ENCODE measurements at places on chromosomes 12 and 14.
A peak's percentile ranks its signal among the peaks of the same experiment; 100 is the strongest.

GRCh38 chr14:72420749-72421474, 473.0 kb downstream of the DPF3 start:
- DNase-seq, result peak; percentile 77

DNA sequence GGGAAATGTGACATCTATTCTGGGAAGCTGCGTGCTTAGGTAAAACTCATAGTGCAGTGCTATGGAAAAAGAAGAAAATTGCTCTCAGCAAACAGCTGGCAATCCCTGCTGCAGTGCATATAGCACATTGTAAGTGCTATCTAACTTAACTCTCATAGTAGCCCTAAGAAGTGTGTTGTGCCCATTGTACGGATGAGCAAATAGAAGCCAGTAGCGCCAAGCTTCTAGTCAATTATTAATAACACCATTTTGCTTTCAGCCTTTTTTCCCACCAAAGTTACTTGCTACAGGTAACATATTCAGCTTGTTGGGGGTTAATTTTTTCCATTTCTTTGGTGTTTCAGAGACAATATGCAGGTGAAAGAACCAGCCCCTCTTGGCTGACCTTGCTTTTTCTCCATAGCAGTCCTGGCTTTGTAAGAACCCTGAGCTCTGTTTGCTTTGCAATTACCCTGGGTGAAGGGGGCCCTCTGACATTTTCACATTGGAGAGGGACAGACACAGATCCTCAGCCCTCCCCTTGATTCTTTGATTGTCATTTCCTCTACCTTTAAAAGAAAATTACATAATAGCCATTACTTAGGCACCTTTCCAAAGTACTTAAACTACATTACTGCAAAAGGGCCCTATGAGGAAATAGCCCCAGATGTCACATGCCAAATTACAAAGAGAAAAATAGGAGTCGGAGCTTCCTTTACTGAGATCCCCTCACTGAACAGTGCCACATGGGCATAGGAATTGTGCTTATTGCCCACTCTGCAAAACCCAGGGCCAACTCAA, 576.2 kb upstream of the TBX3 start:
- no peak for DNase-seq

- no peak for DNase-seq
Observed at GRCh38 chr12:40693207-40693821, 1.1 kb downstream of the CNTN1 start.

GRCh38 chr12:44570036-44570583, 306.0 kb downstream of the NELL2 start:
- DNase-seq, result no peak

- no peak for DNase-seq
Observed at GRCh38 chr12:56880125-56880992, 53.8 kb downstream of the SDR9C7 start.

GRCh38 chr14:92631098-92631497, 117.3 kb downstream of the LGMN start:
- DNase-seq, result no peak

GRCh38 chr12:71938728-71939385, at the start of gene TPH2:
TPH2 (plus strand) TSS chr12:71938845; CDS start chr12:71938987, 142 bp downstream.
- DNase-seq, result no peak

DNA sequence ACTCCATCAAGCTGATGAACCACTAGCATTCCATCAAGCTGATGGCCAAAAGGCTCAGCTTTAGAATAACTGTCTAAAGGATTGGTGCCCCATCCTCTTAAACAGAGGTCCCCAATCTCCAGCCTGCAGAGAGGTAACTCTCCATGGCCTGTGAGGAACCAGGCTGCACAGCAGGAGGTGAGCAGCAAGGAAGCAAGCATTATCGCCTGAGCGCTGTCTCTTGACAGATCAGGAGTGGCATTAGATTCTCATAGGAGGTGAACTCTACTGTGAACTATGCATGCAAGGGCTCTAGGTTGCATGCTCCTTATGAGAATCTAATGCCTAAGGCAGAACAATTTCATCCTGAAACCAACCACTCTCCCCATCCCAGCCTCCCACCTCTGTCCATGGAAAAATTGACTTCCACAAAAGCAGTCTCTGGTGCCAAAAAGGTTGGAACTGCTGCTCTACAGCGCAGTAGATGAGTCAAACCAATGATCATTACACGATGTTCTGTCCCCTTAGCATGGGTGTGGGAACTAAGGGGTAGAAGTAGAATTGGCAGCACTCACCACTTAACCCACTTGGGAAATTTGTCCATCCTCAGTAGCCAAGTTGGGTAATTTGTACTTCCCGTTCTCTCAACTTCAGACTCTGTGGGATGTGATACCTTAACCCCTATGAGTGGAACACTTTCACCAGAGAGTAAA, 66.9 kb downstream of the ANKS1B start:
- DNase-seq, result no peak

- no peak for DNase-seq
Observed at GRCh38 chr12:124172636-124173035, 122.3 kb upstream of the RFLNA start.

GRCh38 chr12:69388371-69388770, 28.8 kb downstream of the YEATS4 start:
- no peak for DNase-seq

DNA sequence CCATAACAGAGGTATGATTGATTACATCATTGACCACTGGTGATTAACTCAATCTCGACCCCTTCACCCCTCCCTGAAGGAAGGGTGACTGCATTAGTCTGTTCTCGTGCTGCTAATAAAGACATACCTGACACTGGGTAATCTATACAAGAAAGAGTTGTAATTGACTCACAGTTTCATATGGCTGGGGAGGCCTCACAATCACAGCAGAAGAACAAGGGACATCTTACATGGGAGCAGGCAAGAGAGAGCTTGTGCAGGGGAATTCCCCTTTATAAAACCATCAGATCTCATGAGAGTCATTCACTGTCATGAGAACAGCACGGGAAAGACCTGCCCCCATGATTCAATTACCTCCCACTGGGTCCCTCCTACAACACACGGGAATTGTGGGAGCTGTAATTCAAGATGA, 55.9 kb upstream of the TMCC3 start:
- DNase-seq, result no peak

GRCh38 chr12:124039276-124039675, 66.3 kb downstream of the ZNF664 start:
- no peak for DNase-seq

DNA sequence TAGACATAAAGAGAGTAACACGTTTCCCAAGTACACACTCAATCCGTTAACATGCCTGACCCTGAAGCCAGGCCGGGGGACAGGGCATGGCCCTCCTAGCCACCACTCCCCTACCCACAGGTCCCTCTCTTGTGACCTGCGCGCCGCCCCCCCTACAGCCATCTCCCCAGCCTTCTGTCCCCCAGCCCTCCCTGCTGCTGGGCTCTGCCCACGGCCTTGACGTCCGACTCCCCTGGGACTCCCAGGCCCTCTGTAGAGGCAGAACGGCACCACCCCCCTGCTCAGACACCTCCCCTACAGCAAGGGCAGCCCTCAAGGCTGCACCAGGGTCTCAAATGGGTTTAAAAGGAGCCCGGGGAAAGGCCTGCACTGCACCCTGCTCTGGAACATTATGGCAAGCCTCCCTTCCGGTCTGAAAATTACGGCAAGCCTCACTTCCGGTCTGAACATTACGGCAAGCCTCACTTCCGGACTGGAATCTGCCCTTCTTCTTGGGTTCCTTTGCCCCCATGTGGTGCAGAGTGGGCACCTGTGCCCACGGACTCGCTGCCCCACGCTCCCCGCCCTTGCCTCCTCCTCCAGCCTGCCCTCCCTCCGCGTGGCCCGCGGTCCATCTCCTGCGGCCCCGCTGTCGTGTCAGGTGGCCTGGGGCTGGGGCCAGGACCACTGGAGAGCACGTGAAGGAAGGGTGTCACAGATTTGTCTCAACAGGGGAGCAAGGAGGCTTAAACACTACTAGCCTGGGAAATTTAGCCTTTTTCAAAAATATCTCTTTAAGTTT, 77.6 kb downstream of the MOK start:
- DNase-seq, result no peak

DNA sequence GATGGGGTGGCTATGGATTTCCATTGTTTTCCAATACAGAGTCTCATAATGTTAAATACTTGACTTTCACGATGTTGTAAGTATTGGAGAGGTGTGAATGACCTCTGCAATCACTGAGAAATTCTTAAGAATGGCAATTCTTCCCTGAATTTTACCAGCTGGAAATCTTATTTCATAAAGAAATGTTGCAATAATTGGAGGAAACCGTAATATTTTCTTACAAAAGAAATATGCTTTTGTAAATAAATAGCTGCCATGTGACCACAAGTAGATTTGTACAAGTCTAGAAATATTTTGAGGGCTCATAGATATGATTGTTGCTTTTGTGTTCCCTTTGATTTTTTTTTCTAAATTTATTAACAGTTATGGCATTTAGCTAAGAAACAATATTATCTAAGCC, 308.7 kb upstream of the ATP2B1 start:
- no peak for DNase-seq

DNA sequence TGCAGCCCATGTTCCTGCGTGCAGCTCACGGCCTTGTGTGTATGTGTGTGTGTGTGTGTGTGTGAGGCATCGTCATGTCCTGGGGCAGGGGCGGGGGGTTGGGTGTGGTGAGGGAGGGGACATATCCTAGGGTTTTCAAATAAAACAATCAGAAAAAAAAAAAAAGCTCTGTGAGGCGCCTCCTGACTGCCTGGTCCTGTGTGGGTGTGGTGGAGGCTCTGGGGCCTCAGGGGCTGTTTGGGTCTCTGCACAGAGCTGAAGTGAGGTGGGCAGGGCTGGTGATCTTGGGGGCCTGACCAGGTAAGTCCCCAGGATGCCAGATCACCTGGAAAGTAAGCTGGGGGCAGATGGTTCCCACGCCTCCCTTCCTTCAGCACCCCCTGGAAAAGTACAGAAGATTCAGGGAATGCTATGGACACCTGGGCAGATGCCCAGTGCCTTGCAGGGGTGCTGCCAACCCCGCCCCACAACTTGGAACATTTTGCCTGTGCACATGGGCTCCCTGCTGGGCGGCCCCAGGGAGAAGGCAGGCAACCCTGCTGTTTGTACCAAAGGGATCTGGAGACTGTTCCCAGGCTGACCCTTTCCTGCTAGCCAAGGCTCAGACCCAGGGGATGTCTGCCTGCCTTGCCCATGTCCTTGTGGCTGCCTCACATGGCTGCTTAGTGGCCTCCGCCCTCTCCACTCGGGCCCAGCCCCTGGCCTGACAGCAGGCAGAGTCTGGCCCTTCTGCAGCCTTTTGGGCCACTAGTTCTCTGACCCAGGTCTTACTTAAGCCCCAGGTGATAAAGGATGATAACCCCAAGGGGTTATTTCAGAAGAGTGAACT, 28.8 kb downstream of the CLSTN3 start:
- DNase-seq, result no peak

- no peak for DNase-seq
Observed at GRCh38 chr14:23568021-23568599, 519 bp upstream of the AP1G2 start.
